Vagina (tissue), 2 donors: ENCODE measurements at places on chromosomes 4 and X.

DNA sequence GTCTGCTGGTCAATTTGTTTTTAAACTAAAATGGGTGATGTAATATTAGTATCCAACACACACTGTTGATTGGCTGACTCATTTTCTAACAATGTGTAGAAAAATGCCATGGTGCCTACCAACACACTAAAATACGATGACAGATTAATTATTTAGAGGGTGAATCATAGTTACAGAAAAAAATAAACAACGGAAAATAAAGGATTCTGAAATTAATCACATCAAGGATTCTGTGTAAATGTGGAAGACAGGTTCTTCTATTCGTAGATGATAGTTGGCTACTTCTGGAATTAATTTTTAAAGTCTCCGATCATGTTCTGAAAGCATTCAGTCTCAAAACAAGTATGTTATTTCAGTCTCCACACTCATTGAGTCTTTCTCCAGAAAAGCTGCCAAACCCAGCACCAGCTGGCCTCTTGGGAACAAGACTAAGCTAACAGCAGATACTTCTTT is 8.2 kb upstream of the IQCM start:
- DNase-seq, result no peak

- DNase-seq, result no peak
Observed at GRCh38 chrX:28649541-28649940, 62.3 kb downstream of the IL1RAPL1 start.

DNA sequence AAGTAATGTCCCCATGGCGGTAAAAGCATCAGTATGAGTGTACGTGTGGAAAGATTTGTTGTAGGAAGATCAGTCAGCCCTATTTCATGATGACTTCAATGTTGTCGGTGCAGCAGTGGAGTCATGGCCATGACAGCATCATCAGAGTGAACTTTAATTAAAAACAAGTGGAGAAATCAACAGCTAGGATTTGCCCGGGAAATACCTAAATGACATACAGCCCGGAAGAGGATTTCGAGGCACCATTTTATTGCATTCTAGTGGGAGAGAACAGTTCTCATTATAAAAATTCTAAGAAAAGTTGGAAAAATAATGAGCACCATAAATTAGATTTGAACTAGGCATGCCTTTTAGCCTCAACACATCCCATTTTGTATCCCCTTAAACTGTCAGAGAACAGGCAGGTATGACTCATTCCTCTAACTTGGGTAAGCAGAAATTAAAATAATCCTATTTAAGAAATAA is 170.1 kb downstream of the SHROOM3 start:
- no peak for DNase-seq

DNA sequence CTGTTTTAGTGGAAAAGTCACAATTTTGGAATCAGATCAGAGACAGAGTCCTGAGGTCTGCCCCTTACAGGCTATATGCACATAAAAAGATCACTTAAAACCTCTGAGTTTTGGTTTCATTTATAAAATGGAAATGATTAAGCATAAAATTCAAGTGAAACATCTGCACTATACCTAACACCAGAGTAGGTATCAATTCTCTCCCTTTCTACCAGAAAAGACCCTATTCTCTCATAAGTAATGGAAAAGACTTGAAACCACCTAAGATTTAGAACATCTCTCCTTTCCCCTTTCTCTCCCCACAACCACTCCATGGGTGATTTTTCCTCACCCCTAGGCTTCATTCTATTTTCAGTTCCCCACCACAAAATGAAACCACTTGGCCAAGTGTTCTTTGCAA is 907 bp downstream of the LHFPL1 start:
- no peak for DNase-seq

DNA sequence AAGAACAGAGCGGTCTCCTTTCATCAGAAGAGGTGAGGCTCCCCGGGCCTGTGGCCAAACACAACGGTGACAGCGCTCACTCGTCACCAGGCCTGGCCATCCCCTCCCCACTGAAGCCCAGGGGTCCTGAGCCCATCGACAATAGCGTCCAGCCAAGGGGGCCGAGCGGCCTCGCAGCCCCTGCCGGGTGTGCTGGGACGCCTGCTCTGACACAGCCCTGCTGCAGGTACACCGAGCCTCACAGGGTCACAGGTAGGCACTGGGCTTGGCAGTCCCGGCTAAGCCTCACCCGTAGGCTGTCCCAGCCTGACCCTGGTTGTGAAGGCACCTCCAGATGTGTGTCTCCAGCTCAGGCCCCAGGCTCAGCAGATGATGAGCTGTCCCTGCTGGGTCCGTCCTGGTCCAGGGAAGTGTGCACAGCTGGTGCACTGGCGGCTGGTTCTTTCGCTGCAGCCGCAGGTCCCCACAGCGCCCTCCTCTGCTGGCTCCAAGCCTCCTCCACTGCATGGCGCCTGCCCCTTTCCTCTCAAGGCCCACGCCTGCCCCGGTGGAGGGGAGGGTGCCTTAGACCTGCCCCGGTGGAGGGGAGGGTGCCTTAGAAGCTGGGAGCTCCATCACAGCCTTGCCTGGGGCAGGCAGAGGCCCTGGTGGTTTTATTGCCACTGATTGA is 21.5 kb downstream of the UVSSA start:
- DNase-seq, result no peak

GRCh38 chr4:15906020-15906443 is 32.5 kb downstream of the FGFBP1 start:
- DNase-seq, result no peak

GRCh38 chrX:4043951-4044350 is 330.5 kb upstream of the PRKX start:
- DNase-seq, result no peak
